ENCODE measurements at places on chromosomes 1 and 21. TPM values are rescaled to one million over a fixed set of nuclear protein-coding genes. Genes with fewer than 3 reads are reported as not detected.

DNA sequence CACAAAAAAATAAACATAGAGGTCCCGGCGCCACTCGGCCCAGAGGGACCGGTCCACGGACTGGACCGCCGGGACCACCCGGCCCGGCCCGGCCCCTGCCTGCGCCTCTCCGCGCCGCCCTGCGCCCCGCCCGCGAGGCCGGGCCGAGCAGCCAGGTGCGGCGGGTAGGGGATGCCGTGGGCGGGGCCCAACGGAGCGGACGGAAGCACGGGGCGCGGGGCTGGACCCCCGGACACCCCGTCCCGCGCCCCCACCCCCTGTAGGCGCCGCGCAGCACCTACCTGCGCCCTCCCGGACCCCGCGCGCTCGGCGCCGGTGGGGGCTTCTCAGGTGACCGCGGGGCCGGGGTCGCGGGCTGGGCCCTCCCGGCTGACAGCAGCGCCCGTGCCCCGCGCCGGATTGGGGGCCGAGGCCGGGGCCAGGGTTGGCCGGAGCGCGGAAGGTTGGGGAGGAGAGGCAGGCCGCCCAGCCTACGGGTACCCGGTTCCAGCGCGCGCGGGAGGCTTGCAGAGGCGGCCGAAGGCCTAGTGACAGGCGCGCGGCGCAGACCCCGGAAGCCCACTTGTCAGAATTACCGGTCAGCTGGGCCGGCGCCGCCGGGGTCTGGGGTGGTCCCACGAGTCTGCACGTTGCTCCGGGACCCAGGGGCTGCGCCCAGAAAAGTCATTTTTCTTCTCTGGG lies 351.9 kb upstream of the CAMK1G start:
- DNase-seq: no peak

DNA sequence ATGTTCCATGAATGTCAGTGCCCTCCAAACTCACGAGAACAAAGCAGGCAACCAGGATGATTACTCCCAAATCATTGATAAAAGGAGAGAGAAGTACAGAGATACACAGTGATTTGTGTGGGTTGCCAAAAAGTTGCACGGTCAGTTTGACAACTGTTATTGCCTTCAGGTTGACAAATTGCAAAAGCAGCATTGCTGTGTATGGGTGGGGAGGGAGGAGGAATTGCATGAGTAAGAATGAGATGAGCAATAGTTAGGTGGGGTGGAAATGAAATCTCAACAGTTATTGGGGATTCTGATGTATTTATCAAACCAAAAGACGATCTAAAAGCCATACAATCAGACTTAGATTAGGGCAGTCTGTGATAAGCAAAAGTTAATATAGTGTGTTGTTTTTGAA lies 93.7 kb downstream of the NTMT2 start:
- DNase-seq: no peak

DNA sequence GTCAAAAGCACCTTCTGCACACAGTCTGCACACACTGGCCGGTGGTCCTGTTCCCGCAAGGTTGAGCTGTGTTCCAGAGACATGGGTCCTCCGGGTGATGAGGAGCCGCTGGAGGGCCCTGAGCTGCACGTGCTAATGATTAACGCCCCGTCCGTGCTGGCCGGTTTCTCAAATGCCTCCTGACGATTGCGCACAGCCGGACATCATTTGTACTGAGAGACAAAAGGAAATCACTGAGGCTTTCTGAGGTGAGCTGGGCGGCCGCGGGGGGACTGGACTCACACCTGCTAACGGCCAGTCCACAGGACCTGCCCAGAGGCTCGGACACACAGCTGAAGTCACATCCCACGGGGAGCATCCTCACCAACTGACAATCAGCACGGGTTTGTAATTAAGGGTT lies 29.2 kb downstream of the POFUT2 start:
- no peak for DNase-seq

DNA sequence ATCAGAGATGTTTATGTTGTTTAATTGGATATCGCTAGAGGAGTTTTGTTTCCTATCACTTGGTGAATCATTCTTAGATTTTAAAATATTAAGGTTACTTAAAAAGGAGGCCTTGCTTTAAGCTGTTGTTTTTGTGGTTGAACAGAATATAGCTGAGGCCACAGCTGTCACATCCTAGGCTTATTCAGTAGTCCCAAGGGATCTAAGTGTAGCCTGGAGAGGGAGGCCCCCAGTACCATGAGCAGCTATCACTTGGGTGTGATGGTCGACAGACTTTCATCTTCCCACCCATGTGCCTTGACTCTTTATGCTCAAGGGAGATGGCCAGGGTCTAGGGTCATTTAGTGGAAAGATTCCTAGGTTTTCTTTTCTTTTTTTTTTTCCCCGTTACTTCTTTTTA lies 278.7 kb downstream of the HHAT start:
- no peak for DNase-seq

DNA sequence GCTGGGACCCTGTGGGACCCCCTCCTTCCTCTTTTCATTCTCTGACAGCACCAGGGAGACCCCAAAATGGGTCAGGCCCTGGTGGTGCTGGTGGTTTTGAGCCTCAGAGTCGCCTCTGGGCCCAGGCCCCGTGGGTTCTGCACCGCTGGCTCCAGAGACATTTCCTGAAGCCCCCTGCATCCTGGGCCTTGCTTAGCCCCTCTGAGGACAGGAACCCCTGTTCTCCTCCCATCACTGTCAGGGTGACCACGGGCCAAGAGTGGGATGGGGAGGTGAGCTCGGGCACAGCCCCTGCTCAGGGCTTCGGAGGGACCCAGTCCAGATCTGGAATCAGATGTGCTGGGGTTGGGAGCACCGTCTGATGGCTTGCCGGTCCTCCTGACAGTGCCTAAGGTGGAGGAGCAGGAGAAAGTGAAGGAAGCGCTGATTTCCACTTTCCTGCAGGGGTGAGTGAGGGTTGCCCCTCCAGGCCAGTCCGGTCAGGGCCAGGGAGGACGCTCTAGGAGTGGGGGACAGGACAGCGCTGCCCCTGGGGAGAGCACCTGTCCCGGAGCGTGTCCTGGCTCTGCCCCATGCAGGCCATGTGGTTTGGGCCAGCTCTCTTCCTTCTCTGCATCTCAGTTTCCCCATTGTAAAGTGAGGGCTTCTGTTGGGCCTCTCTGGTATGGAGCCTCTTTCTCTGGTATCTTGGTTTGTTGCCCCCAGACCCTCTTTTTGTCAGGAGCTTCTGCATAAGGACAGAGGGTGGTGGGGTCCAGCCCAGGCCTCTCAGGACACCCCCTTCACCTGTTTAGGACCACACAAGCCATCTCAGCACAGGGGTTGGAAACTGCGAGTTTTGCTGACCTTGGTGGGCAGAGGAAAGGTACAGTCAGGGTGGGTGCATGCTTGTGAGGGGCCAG lies 71.0 kb downstream of the TRIM11 start:
- DNase-seq: peak; percentile 24

Gene CFHR2
- total RNA-seq: not detected

Gene PLEKHA6
- total RNA-seq: 21.6 TPM

Gene CSMD2
- 0.22 TPM for total RNA-seq

Data from left ventricle myocardium superior (tissue), 1 donor.